SK-MEL-5 (cell line): ENCODE measurements at places on chromosomes 13 and 19.

GRCh38 chr13:98339684-98340425 lies 162.8 kb upstream of the RNF113B start:
- DNase-seq, result no peak

- no peak for DNase-seq
Measured at GRCh38 chr13:33744589-33745369, 73.2 kb upstream of the RFC3 start.

DNA sequence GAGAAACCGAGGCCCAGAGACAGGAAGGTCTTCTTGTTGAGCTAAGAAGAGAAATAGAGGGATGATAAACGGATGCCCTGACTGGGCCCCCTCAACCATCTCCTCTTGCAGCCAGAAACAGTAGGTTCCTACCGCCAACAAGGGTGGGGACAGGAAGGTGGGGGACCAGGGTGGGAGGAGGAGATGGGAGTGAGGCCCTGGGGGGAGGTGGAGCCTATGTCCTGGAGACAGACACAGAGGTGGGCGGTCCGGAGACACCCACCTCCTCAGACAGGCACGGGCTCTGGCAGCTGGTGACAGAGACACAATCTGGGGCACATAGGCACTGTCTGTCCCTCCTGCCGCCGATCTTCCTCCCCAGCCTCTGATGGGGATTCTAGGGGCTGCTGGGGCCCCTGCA lies 16.9 kb downstream of the GADD45B start:
- DNase-seq, result no peak

DNA sequence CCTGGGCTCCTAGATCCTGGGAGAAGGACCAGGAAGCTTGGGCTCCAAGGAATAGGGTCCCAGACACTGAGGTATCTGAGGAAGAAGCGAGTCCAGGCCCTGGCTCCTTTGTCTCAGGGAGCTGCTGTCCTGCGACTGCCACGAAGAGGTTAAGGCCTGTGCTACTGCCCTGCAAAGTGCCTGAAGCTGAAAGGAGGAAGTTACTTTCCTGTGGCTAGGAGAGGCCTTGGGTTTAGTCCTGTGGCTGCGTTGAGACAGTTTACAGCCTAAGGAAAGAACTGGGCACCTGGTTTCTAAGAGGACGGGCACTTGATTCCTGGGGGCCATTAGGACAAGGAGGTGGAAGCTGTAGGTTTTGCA lies 2.8 kb downstream of the MYADM start:
- DNase-seq, result no peak

DNA sequence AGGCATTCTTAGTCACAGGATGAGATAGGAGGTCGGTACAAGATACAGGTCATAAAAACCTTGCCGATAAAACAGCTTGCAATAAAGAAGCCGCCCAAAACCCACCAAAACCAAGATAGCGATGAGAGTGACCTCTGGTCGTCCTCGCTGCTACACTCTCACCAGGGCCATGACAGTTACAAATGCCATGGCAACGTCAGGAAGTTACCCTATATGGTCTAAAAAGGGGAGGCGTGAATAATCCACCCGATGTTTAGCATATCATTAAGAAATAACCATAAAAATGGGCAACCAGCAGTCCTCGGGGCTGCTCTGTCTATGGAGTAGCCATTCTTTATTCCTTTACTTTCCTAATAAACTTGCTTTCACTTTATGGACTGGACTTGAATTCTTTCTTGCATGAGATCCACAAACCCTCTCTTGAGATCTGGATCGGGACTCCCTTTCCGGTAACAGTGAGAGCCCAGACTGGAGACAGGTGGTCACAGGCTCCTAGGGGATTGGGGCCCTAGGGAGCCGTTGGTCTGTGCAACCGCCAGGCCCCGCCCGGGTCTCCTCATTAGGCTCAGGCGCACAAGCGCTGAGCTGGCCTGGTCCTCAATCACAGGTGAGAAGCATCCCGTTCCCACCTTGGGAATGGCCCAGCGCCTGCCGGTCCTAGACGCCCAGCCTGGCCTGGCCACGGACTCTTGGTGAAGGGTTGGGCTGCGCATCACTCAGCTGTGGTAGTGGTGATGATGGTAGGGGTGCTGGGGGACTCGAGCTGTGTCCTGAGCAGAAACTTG lies 10.9 kb upstream of the ZNF544 start:
- no peak for DNase-seq

DNA sequence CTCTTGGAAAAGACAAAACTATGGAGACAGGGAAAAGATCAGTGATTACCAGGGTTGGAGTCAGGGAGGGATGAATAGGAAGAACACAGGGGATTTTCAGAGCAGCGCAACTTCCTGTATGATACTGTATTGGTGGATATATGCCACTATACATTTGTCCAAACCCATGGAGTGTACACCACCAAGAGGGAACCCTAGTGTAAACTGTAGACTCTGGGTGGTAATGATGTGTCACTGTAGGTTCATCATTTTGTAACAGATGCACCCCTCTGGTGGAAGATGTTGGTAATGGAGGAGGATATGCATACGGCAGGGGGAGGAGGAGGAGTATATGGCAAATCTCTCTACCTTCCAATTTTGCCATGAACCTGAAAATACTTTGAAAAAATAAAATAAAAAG lies 68.1 kb downstream of the UFM1 start:
- peak; percentile 60 for DNase-seq

DNA sequence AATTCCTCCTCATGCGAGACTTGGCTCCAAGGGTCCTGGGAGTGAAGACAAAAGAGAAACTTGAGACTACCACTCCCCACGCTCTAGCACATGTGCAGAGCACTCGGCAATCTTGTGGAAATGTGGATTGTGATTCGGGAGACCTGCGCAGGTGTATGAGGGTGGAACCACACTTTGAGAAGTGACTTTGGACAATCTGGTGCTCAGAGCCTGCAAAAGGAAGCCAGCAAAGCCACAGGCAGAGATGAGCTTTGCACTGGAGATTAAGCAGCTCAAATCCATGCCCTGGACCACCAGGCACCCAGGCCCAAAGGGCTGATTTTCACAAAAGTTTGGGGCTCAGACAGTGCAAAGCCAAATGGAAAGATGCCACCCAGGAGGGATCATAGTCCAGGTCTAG lies 162.5 kb upstream of the TSHZ3 start:
- DNase-seq, result no peak

- peak; percentile 98 for DNase-seq
Measured at GRCh38 chr19:41439441-41440222, at the start of gene DMAC2. DMAC2 (minus strand) TSS chr19:41439912; CDS start chr19:41439899, 13 bp downstream.

GRCh38 chr19:35013820-35014754 lies 14.0 kb downstream of the GRAMD1A start:
- no peak for DNase-seq

DNA sequence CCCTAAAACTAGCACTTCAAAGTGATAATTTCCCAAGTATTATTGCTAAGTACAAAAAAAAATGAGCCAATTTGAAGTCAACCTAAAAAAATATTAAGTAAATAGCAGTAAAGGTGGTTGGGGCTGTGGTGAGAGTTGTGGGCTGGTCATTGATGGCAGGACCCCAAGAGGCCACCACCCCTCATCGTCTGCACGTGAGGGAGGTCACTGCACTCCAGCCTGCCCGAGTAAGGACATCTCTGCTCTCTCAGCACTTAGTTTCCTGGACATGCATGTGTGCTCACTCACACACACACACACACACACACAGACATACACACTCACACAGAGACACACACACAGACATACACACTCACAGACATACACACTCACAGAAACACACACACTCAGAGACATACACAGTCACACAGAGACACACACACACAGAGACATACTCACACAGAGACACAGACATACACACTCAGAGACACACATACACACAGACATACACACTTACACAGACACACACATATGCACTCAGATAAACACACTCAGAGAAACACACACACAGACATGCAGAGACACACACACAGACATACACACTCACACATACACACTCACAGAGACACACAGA lies 127.2 kb upstream of the SOX1 start:
- no peak for DNase-seq

- DNase-seq, result no peak
Measured at GRCh38 chr19:38283271-38283670, 18.9 kb downstream of the SPINT2 start.

DNA sequence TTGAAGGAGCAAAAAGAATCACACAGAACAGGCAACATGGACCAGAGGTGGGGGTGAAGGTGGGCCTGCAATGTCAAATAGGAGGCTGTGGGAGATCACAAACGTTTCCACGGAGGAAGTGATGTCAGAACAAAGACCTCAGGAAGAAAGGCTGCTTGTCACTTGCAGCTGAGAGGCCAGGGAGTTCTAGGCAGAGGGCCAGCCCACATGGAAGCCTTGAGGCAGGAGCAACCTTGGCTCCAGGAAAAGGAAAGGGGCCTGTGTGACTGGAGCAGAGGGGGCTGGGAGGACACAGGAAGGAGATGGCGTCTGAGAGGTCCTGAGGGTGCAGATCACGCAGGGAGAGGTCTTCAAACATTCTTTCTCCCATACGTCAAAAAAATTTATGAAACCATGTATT lies 16.3 kb downstream of the ZNF160 start:
- DNase-seq, result no peak

DNA sequence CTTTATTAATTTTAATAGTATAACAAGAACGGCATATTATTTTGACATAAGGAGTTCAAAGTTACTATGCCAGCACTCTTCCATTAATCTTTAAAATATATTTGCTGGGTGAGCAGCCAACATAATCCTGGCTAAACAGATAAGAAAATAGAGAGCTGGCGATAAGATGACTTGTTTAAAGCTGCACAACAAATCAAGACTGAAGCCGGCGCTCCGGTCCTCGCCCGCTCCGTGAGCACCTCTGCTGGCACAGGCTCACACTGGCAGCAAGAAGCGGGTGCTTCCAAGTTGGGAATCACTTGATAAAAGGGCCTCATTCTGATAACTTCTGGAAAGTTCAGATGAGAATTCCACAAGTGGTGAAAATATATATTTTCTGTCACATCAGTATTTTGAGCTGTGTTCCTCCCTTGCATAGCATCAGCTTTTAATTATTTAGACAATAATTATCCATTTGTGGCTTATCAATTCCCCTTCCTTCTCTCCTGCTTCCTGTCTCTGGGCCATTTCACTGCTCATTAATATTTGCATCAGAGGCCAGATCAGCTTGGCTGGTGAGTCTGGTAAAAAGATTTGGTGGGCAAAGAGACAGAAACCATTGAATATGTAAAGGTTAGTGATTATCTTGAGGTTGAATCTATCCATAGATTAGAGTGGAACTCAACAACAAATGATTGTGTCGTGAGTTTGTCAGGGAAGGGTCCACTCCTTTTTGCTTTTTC lies 205.3 kb downstream of the MZT1 start:
- no peak for DNase-seq

GRCh38 chr19:37078717-37079032 lies 442 bp downstream of the ZNF420 start:
- no peak for DNase-seq
